ENCODE measurements at places on chromosomes 12 and 14.
A peak's percentile ranks its signal among the peaks of the same experiment; 100 is the strongest.

DNA sequence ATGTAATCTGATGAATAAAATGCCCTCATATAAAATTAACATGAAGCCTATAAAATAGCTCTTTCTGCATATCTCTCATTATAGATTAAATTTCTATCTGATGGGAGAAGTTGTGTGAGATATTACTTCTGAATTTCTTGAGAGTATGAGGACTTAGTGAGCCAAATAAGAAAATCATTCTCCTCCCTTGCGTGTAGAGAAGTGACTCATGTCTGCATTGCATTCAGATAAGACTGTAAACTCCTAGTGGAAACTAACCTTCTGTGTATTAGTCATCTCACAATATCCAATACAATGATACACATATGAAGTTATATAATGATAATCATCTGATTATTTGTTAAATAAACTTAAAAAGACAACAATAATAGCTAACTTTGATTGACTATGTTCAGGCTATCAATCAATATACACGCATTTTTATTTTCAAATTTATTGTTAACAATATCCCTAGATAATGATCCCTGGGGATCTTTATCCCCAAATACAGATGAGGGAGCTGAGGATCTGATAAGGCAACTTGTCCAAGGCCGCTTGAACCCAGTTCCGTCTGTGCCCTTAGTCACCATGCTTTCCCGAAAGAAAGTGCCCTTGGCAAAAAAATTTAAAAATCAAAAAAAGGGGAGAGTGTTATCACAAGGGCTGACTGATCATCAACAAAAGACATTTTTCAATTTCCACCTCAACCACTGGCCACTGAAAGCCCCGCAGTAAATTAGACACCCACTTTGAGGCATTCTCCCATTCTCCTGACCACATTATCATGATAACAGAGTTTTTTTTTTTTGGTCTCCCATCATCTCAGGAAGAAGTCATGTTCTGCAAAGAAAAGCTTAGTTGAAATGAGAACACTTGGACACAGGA lies 189.2 kb upstream of the RASSF8 start:
- DNase-seq: no peak

- no peak for DNase-seq
Observed at GRCh38 chr12:27575090-27575761, 51.2 kb downstream of the PPFIBP1 start.

DNA sequence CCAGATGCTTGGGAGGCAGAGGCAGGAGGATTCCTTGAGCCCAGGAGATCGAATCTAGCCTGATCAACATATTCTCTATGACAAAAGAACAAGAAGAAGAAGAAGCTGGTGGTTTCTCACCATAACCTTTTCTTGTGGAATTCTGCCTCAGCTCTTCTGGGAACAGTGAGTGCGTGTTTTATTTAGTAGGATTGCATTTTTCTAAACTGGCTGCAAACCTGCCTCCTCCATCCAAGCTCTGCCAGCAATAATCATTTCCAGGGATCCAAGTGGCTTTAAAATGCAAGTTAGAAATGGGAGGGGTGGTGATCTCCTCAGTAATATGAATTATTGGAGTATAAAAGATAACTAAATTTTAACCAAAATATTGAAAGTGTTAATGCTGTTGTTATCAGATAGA lies 46.1 kb upstream of the MMP17 start:
- no peak for DNase-seq

GRCh38 chr14:90383731-90384542 lies 12.9 kb upstream of the CALM1 start:
- peak; percentile 82 for DNase-seq

DNA sequence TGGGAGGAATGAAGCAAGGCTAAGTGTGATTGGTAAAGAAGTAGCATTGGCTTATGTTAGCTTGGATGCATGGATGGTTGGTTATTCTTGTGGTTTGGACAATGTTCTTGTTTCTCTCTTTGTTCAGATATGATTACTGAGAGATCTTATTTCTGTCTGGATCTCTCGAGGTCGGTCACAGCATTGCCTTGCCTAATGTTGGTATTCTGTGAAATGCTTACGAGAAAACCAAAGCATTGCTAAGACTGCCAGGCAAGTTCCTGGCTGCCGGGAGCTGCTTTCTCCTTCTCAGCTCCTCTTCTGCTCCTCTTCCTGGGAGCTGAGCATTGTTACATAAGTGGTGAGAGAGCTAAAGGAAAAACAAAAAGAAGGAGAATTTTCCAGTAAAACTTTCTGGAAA lies 7.4 kb upstream of the RND1 start:
- DNase-seq: no peak

DNA sequence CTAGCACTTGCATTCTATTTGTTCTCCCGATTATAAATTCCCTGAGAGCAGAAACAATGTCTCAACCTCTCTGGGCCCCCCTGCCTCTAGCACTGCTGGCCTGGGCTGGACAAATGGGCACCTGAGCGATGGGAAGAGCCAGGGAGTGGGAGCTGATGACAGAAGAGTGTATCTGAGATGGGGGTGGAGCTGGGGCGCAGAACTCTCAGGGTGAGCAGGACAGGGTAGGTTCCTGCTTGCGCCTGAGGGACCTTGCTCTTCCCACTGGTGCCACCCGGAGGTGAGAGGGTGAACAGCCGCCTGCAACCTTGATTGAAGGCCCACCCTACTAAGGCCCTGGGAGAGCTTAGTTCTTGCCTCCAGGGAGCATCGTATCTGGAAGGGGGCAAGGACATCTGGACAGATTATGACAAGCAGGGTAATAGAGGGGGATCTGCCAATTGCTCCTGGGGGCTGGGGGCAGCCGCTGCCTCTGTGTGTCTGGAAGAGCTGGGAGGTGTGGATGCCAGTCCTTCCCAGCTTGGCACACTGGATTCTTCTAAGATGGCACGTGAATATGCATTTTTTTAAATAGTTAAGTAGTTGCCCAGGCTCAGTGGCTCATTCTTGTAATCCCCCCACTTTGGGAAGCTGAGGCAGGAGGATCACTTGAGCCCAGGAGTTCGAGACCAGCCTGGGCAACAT lies 43.0 kb upstream of the TSPAN9 start:
- DNase-seq: peak; percentile 70

- DNase-seq: no peak
Observed at GRCh38 chr12:109595321-109595902, 21.8 kb downstream of the MVK start.

GRCh38 chr14:24067133-24068082 lies 4.0 kb upstream of the CPNE6 start:
- DNase-seq: no peak

- no peak for DNase-seq
Observed at GRCh38 chr12:107405436-107405835, 280.2 kb upstream of the PWP1 start.

DNA sequence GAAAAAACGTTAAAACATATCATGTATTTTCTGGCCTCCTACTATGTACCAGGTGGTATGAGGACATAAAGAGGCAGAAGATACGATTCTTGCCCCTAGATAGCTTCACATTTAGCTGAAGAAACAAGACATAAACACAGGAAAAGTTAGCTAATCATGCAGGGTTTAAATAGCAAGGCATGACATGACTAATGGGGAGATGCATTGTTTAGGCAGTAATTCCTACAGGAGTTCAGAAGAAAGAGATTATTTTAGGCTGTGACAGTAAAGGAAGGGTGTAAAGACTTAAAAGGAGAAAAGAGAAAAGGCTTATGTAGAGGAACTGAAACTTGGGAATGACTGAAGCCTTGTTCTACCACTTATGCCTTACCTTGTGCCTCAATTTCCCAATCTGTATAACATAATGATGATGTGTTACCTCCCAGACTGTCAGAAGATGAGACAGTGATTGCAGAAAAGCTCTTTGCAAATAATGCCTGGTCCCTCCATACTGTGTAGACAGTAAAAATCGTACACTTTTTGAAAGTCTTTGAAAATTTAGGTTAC lies 44.4 kb downstream of the PRKCH start:
- no peak for DNase-seq

GRCh38 chr14:92754966-92755365 lies 6.5 kb upstream of the LGMN start:
- DNase-seq: peak; percentile 37

DNA sequence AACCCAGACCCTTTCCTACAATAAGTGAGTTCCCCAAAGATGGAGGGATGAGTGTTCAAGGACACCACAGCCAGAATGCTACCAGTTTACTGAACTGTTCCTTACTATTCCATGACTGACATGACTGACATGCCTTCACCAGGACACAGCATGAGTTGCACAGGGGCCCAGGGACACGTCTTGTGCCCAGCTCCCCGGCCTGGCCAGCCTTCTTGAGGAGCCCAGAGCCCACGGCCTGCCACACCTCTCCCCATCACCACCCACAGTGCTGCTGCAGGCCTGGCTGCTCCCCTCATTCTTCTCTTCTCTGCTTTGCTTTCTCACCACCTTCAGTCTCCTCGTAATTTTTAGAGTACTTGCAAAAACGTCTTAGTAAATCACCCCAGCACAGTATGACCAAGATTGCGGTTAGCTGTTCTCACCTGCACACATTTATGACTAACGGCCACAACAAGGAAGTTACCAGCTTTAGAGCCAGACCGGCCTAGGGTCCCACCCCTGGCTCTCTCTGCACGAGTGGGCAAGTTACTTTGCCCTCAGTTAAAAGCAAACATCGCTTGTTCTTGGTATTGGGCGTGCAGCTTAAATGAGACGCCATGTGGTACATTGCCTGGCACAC lies 18.5 kb downstream of the PPP2R5E start:
- DNase-seq: no peak
